ENCODE measurements at places on chromosomes 1 and 21.

GRCh38 chr1:212554401-212554800 lies 54.2 kb upstream of the ATF3 start:
- no peak for DNase-seq

DNA sequence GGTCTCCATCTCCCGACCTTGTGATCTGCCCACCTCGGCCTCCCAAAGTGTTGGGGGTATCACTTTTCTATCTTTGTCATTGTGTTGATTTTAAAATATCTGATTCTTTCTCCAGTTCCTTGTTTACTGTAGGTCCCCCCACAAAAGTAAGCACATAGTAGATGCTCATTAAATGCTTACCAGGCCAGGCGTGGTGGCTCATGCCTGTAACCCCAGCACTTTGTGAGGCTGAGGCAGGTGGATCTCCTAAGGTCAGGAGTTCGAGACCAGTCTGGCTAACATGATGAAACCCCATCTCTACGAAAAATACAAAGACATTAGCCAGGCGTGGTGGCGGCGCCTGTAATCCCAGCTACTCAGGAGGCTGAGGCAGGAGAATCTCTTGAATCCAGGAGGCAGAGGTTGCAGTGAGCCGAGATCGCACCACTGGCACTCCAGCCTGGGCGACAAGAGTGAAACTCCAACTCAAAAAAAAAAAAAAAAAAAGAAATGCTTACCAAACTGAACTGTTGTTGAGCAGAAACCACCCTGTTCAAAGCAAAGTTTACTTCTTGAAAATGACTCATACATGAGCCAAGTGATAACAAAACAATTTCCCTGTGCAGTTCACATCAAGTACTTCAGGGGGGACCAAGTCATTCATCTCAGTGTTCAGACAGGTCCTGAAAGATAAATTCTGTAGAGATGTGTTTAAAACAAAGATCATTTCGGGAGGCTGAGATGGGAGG lies 24.3 kb upstream of the NID1 start:
- DNase-seq = no peak

DNA sequence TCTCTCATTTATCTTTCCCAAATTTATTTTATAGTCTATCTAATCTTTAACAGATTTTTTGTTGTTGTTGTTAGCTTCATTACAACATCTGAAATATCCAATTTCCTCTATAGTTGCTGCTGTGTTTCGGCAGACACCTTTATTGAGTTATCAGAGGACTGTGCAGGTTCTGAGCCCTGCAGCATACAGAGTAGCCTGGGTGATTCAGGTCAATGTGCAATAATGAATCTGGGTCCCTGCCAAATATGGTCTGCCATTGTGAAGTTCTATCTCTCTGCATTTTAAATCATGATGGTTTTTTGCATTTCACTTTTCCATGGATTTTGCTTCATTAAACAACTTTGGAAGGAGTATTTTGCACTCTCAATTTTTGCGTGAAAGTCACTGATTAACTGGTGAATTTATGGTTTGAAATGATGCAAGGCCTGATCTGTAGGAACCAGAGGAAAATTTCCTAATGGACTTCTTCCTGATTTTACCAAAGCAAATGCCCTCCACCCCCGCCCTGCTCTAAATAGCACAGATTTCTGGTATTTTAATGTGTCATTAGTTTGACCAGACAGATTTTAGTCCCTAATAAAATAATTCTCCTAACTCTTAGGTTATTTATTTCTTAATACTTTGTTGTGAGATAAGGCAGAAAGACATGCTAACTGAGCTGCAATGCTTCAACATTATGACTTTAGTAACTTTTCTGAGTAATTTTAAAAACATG lies 402.3 kb downstream of the PTBP2 start:
- no peak for DNase-seq

DNA sequence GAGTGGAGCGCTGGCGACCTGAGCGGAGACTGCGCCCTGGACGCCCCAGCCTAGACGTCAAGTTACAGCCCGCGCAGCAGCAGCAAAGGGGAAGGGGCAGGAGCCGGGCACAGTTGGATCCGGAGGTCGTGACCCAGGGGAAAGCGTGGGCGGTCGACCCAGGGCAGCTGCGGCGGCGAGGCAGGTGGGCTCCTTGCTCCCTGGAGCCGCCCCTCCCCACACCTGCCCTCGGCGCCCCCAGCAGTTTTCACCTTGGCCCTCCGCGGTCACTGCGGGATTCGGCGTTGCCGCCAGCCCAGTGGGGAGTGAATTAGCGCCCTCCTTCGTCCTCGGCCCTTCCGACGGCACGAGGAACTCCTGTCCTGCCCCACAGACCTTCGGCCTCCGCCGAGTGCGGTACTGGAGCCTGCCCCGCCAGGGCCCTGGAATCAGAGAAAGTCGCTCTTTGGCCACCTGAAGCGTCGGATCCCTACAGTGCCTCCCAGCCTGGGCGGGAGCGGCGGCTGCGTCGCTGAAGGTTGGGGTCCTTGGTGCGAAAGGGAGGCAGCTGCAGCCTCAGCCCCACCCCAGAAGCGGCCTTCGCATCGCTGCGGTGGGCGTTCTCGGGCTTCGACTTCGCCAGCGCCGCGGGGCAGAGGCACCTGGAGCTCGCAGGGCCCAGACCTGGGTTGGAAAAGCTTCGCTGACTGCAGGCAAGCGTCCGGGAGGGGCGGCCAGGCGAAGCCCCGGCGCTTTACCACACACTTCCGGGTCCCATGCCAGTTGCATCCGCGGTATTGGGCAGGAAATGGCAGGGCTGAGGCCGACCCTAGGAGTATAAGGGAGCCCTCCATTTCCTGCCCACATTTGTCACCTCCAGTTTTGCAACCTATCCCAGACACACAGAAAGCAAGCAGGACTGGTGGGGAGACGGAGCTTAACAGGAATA lies 4.2 kb downstream of the TFAP2E start:
- DNase-seq = peak; percentile 91

DNA sequence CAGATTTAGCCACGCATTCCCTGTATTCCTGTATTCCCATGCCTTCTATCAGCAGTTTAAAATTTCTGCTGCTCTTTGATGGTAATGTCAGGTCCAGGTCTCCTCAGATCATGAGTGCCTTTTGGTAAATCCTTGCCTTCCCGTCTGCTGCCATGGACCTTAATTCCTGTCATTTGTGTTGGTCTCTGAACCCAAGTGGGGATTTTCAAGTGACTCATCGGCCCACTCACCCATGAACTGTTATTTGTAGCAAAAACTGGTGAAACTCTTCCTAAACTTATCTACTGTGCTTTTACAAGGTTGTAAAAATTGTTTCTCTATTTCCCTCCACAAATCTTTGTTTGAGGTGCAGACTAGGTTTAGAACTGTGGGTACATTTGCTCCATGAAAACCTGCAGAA lies 47.4 kb downstream of the ACTN2 start:
- DNase-seq = no peak

- DNase-seq = no peak
These were observed 36.5 kb downstream of the NKAIN1 start for GRCh38 chr1:31203215-31203614.

- no peak for DNase-seq
These were observed 53.9 kb downstream of the CASQ2 start for GRCh38 chr1:115714572-115715141.
